Caco-2 (cell line): ENCODE measurements at places on chromosomes 1 and 21. TPM values are rescaled to one million over a fixed set of nuclear protein-coding genes. Genes with fewer than 3 reads are reported as not detected.

DNA sequence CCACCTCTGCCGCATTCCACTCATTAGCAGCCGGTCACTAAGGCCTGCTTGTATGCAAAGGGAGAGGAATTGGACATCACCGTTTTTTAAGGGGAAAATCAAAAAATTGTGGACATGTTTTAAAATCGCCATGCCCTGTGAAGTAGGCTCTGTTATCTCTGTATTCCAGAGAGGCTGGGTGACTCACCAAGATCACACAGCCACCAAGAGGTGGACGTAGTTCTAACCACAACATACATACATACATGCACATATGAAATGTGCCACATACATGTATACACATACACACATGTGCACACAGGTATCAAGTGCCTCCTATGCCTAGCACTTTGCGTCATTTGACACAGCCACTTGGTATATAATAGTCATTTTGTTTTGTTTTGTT is 16.0 kb upstream of the ZSCAN20 start:
- no peaks in the 10 kb centered on the region for H3K27me3 ChIP-seq
- H3K36me3 ChIP-seq: no peaks in the 10 kb centered on the region
- no peak for DNase-seq

VANGL2 gene
- 3.2 and 3.4 TPM in 2 replicates for total RNA-seq

C1QB gene
- not detected in 2 replicates for total RNA-seq

DNA sequence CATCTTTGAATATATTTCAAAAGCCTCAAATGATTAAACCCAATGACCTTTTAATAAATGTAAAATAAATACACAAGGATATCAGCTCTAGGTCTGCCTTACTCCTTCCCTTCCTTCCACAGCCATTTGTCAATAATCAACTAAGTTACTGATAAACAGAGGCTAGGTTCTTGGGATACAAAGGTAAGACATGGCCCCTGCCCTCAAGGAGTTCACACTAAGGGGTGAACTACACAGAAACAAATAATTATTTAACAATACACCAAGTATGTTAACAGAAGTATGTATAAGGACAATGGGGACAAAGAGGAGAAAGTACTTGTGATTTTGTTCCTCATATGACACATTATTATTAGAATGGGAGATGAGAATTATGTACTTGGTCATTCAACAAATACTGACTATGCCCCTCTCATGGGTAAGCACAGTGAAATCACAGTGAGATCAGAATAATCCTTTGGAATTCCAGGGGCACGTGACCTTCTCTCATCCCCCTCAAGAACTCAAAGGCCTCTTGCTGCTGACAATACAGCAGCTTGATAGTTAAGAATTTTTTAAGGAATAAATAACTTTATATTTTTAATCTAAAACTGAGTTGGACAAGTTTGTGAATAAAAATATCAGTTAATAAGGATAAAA is 40.2 kb downstream of the ATP1B1 start:
- no peak overlapping the region for H3K4me3 ChIP-seq
- no peak for DNase-seq
- peak overlapping the region; percentile 42 for H3K27ac ChIP-seq

- no peaks in the 10 kb centered on the region for H3K36me3 ChIP-seq
- DNase-seq: no peak
- no peak overlapping the region for H3K4me3 ChIP-seq
- no peak overlapping the region for H3K27ac ChIP-seq
Observed at GRCh38 chr1:162720996-162721395, 69.5 kb upstream of the HSD17B7 start.

- H3K4me3 ChIP-seq: peak overlapping the region; percentile 51
- H3K4me1 ChIP-seq: peaks cover 8% of the 10 kb centered on the region
- H3K36me3 ChIP-seq: no peaks in the 10 kb centered on the region; the same call in 1 of the 2 replicates
- DNase-seq: no peak
- H3K27ac ChIP-seq: peak overlapping the region; percentile 75
Observed at GRCh38 chr21:36321325-36322082, 1.5 kb downstream of the MORC3 start.

DNA sequence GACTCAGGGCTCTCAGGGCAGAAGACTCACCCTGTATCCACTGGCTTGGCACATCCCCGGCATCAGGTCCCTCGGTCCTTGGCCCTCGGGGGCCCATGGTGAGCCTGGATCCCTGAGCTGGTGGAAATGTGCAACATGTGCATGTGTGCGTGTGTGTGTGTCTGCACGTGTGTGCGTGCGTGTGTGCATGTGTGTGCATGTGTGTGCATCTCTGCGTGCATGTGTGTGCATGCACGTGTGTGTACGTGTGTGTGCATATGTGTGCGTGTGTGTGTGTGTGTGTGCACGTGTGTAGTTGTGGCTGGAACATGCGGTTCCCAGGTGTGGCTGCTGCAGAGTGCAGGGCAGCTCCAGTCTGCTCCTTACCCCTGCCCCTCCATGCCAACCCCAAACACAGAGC is 51.3 kb downstream of the UMODL1 start:
- H3K27me3 ChIP-seq: no peaks in the 10 kb centered on the region
- H3K27ac ChIP-seq: no peak overlapping the region
- H3K4me3 ChIP-seq: no peak overlapping the region
- no peaks in the 10 kb centered on the region for H3K36me3 ChIP-seq

- no peaks in the 10 kb centered on the region for H3K4me1 ChIP-seq
- no peaks in the 10 kb centered on the region for H3K27me3 ChIP-seq
- no peaks in the 10 kb centered on the region for H3K36me3 ChIP-seq
- no peak overlapping the region for H3K4me3 ChIP-seq
- DNase-seq: no peak
- H3K27ac ChIP-seq: no peak overlapping the region
Observed at GRCh38 chr1:71031426-71031825, 16.2 kb downstream of the PTGER3 start.

- no peaks in the 10 kb centered on the region for H3K27me3 ChIP-seq
- H3K27ac ChIP-seq: no peak overlapping the region
- H3K4me3 ChIP-seq: no peak overlapping the region
- no peaks in the 10 kb centered on the region for H3K36me3 ChIP-seq
- no peak for DNase-seq
Observed at GRCh38 chr1:169298441-169298840, 69.2 kb downstream of the NME7 start.

DNA sequence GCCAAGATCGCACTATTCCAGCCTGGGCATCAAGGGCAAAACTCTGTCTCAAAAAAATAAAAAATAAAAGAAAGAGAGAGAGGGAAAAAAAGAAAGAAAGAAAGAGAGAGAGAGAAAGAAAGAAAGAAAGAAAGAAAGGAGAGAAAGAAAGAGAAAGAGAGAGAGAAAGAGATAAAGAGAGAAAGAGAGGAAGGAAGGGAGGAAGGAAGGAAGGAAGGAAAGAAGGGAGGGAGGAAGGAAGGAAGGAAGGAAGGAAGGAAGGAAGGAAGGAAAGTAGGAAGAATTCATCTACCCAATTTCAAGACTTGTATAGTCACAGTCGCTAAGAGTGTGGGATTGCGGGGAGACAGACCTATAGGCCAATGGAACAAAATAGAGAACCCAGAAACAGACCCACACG is 290.6 kb downstream of the NPHP4 start:
- H3K27ac ChIP-seq: no peak overlapping the region
- H3K36me3 ChIP-seq: no peaks in the 10 kb centered on the region
- H3K4me3 ChIP-seq: no peak overlapping the region
- H3K27me3 ChIP-seq: no peaks in the 10 kb centered on the region
- no peaks in the 10 kb centered on the region for H3K4me1 ChIP-seq

C1QA gene
- not detected in 2 replicates for total RNA-seq

GRCh38 chr1:31669786-31670592 is 25.3 kb upstream of the PEF1 start:
- DNase-seq: no peak
- H3K36me3 ChIP-seq: no peaks in the 10 kb centered on the region
- H3K27ac ChIP-seq: no peak overlapping the region
- no peak overlapping the region for H3K4me3 ChIP-seq
- H3K27me3 ChIP-seq: no peaks in the 10 kb centered on the region

- H3K4me1 ChIP-seq: no peaks in the 10 kb centered on the region
- no peak for DNase-seq
- no peaks in the 10 kb centered on the region for H3K27me3 ChIP-seq
- no peak overlapping the region for H3K27ac ChIP-seq
- H3K36me3 ChIP-seq: no peaks in the 10 kb centered on the region
- H3K4me3 ChIP-seq: no peak overlapping the region
Observed at GRCh38 chr1:59549066-59549837, 252.4 kb downstream of the FGGY start.

DNA sequence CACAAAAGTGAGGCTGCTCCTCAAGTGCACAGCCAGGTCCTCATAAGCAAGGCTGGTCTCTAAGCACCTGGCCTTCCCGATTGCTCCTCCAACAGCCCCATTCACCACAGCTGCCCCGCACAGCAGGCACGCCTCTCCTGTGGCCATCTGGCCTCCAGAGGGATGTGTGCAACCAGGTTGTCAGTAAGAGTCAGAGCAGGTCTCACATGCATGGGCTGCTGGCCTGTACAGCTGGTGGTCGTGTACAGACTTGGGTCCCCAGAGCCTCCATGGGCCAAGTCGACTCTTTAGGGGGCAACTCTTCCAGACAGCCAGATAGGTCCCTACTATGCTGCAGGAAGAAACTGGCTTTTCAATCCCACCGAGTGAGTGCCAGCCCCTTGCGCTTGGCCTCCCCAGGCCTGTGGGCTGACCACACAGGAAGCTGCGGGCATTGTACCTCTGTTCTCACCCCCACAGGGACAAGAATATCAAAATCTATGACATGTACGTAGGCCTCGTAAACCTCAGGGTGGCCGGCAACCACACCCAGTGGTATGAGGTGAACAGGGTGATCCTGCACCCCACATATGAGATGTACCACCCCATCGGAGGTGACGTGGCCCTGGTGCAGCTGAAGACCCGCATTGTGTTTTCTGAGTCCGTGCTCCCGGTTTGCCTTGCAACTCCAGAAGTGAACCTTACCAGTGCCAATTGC is 1.4 kb downstream of the PRSS38 start:
- H3K27me3 ChIP-seq: no peaks in the 10 kb centered on the region
- no peak for DNase-seq

ANGPTL3 gene
- 0.77 and 0.86 TPM in 2 replicates for total RNA-seq

ASPM gene
- total RNA-seq: 41.9 and 42.7 TPM in 2 replicates
